ENCODE measurements at places on chromosomes 4 and X.

GRCh38 chrX:117002981-117003380, 540.2 kb upstream of the CT83 start:
- no peak for DNase-seq

DNA sequence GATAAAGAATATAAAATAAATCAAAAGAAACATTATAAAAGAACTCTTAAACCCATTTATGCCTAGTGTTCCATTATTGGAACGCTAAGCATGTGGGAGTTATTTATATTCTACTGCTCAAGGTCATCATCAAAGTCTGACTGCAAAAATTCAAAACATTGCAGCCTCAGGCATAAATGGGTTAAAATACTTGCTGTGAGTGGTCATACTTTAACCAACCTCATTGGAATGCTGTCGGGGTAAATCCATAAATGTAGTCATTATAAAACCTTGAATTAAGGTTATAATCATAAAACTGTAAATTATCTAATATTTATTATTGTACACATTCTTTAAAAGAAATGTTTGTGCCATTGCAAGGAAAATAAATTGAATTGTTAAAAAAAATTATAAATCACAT, 55.0 kb downstream of the RPS6KA6 start:
- DNase-seq, result no peak

DNA sequence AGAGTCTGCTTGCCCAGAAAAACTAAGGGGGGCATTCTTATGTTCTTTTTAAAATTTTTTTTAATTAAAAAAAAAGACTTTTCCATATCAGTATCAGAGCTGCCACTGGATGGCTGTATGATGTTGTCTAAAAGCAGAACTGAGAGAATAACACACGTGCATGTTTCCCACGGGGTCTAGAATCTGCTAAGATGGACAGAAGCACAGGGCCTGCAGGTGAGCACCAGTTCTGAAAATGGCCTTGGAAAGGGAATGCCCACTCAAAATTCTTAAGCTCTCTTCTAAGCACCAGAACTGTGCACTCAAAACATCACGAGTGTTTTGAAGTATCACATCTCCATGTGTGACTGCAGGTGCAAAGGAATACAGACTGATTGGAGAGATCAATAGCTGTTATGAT, 61.1 kb downstream of the ARAP2 start:
- DNase-seq, result no peak

GRCh38 chr4:36351082-36351666, 69.8 kb downstream of the DTHD1 start:
- DNase-seq, result peak; percentile 63

DNA sequence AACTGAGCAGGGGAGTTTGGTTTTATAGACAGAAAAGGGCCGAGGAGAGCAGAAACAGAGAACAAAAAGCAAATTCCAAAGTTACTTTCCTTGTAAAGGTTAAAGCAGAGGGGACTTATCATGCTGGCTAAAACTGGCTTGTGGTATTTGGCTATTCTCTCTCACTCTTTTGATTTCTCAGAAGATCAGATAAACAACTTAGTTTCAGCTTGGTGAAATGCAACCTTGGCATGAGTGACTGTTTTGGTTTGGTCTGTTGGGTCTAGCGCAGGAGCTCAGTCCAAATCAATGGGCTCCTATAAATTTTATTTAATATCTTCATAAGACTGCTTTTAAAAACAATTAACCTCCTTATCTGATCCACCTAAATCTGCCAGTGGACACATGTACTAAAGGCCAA, 47.3 kb upstream of the KIAA1210 start:
- no peak for DNase-seq

DNA sequence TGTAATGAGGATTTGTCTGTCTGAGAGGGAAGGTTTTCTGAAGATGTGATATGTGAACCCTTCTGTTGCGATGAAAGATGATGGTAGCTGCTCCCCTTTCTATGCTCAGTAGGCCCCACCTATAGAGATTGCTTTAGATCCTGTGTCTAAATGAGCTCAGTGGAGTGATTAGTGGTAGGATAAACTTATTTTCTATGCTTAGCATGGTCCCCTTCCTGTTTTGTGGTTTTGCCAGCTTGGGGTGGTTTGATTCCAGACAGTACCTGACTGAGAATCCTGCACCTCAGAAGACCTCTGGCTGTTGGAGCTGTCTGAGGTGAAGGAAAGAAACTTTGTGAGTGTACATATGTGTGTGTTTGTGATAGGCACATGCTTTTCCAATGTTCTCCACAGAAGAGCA, 17.7 kb downstream of the MSN start:
- DNase-seq, result no peak

DNA sequence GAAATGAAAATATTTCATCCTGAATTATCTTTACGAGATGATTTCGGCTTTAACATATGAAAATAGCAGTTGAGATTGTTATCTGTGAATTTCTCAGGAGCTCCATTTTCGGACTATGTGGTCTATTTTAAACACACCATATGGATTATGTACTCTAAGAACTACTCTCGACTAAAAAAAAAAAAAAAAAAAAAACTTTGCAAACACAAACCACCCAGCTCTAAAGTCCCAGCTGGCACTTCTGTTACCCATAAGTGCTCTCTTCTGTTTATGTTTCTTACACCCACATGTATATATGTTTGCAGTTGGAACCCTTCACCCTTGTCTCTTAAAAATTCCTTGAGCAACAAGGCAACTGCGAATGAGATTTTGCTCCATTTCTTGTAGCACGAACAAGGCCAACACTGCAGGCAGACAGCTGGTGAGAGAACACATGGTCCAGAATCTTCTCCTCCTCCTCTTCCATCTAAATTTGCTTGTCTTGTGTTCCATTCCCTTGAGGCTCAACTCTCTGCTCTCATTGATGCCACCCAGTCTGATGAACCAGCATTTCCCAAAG, 172.7 kb upstream of the HCCS start:
- DNase-seq, result no peak

DNA sequence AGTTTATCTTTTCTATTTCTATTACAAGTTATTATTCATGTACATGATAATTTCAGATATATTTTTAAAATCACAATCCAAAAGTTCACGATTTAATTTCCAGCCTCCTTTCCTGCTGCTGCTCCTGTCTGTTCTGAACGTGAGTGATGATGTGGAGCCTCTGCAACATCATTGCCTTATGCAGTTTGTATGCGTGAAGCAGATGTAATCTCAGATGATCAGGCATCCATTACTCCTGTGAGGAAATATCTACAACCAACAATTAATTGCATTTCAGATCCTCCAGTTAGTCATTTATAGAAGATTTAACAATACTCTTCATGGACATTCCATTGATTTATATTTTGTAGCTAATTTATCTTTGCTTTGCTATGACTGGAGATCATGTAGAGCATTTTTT, 668.7 kb upstream of the EPHA5 start:
- no peak for DNase-seq

DNA sequence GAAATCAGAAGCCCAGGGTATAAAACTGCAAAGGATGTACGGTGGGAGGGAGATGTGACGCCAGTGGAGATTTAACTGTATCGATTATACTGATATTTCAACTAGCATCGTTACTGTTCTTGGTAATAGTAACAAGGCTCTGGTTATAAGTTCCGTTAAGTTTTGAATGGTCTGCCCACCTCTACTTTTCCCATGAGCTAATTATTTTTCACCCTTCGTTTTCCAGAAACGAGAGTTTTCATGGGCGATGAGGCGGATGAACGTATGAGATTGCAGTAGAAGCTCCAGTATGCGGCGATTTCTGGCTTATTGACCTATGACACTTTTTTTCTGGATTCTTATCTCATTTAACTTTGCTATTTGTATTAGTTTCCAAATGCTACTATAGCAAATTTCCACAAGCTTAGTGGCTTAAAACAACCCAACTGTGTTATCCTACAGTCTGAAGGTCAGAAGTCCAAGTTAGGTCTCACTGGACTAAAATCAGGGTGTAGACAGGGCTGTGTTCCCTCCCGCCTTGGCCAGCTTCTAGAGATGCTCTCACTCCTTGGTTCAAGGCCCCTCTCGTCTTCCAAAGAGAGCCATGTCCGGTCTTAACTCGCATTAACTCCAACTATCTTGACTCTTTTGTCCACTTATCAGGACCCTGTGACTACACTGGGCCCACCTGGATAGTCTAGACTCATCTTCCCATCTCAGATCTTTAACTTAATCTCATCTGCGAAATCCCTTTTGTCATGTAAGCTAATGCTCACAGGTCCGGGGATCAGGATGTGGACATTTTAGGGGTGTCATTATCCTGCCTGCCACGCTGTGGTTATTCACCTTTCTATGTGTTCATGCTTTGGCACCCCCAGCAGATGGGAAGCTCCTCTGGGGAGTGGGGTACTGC, 122.5 kb downstream of the IRF2 start:
- no peak for DNase-seq

DNA sequence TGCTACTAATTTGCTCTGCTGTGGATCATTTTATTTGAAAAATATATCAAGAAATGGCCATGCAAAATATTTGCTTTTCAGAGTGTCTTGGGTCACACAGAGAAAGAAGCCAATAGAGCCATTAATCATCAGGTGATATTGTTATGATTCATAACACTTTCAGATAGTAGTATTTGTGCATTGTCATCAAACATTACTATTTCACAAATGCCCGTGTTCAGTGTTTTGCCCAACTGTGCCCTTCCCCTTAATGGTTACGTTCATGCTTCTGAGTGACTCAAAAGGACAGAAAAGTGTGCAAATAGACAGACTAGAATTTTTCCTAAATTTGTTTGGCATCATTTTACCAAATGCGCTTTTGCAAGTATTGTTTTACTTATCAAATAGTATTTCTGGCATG, 46.5 kb downstream of the PHOX2B start:
- no peak for DNase-seq

DNA sequence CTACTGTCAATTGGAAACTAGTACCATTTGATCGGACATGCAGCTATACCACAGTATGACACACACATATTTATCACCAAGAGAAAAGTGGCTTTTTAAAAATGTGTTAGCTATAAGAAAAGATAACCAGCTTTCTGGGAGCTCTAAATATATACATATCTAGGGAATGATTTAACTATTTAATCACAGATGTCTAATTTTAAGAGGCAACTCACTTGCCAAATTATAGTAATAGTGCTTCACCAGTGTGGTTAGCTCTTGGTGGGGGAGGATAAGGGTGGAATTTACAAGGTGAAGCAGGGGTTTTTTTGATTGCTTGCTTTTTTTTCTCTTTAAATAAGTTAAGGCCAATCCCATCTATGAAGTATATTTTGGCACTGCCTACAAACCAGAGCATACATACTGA, 547.7 kb upstream of the DIPK2B start:
- DNase-seq, result no peak

DNA sequence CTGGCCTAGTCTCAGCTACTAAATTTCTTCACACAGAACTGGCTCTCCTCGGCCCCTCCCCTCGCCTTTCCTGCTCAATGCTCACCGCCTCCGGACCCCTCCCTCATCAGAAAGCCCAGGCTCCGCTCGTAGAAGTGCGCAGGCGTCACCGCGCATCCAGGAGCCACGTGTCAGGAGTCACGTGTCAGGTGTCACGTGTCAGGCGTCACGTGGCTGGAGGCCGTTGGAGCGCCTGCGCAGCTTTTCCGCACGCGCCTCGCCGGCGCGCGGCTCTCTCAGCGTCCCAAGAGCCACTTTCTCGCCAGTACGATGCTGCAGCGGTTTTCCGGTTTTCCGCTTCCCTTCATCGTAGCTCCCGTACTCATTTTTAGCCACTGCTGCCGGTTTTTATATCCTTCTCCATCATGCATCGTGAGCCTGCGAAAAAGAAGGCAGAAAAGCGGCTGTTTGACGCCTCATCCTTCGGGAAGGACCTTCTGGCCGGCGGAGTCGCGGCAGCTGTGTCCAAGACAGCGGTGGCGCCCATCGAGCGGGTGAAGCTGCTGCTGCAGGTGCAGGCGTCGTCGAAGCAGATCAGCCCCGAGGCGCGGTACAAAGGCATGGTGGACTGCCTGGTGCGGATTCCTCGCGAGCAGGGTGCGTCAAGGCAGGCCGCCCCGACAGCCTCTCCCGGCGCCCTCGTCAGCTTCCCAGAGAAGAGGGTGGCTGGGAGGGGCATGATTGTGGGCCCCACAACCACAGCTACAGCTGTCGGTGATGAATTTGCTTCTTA, at the start of gene SLC25A31:
SLC25A31 (plus strand) TSS at position 259 of the 772 bp plus-strand sequence; CDS start at position 405, 146 bp downstream.
- DNase-seq, result no peak

DNA sequence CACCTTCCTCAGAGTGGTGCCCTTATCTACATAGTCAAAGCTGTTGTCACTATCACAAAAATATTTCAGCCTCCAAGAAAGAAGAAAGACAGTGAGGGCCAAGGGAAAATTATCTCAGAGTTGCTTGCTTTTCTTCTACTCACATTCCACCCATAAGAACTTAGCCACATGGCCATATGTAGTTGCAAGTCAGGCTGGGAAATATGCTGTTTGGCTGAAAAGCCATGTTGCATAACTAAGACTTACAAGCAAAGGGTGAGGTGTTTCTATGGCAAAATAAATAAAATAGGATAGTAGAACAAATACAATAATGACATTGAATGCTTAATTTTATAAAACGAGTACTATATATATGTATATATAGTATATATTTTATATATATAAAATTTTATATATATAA, 365.9 kb upstream of the PABPC4L start:
- DNase-seq, result peak; percentile 16

DNA sequence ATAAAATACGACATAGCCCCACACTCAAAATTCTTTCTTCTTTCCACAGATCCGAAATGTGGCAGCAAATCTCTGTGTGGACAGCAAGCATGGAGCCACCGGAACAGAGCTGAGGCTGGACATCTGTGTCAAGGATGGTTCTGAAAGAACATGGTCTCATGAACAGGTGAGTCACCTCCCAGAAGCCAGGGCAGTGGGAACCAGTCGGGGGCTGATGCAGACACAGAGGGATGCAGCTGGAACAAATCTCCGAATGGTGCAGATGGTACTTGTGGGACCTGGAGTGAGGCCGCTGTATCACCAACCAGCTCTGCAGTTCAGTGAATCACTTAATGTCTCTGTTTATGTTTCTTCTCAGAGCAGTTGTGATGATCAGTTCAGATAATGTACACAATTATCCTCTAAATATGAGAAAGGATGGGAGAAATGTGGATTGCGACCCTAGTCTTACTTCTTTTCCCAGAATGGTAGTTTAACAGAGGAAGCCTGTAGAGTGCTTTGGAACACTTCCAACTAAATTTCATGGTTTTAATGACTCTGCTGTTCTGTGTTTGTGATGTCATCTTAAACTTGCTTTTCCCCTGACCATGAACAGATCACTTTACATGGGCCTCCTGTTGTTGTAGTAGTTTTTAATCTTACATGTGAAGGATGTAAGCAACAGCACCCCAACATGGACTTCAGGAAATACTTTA, 159.3 kb upstream of the GALNT7 start:
- DNase-seq, result no peak

DNA sequence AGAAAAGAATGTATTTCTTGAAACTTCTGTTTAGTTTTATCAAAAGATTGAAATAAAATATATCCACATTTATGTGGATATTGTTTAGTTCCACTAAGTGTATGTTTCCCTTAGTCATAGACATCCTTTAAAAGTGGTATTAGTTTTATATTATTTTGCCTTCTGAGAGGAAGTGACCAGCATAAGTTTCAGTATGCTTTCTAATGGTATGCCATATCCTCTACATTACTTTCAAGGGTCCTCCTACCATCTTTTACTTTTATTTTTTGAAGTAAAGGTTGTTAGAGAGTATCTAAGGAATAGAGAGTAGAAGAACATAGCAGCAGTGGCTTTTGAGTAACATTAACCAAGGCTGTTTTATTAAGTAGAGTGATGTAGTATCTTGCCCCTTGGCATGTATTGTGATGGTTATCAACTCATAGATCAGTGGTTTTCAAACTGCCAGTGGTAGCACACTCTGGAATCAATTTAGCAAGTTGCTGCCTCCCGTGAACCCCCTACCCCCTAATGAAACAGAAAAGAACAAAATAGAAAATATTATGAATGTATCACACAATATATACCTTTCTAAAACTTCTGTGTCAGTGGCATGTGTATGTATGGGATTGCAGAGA, 44.8 kb downstream of the RBPJ start:
- DNase-seq, result no peak

- no peak for DNase-seq
These were observed 22.1 kb upstream of the DGKK start for GRCh38 chrX:50492720-50493119.
